ENCODE measurements at places on chromosomes 6 and 20.

- DNase-seq = peak; percentile 6
These were observed 477.7 kb downstream of the TFAP2A start for GRCh38 chr6:9937031-9937763.

DNA sequence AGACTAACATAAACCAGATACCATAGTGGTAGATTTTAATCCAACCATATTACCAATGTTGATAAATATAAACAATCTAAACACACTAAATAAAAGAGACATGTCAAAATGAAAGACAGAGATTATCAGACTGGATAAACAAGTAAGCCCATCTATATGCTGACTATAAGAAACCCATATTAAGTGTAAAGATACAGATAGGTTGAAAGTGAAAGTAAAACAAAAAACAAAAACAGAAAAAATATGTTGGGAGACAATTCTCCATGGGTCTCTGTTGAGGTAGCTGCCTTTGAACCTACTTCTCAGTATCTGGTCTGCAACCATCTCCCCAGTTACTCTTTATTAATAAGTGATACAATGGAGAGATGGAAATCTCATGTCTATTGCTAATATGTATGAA, 21.2 kb downstream of the REV3L start:
- no peak for DNase-seq

GRCh38 chr6:169936355-169936975, 185.0 kb downstream of the ERMARD start:
- DNase-seq = no peak

DNA sequence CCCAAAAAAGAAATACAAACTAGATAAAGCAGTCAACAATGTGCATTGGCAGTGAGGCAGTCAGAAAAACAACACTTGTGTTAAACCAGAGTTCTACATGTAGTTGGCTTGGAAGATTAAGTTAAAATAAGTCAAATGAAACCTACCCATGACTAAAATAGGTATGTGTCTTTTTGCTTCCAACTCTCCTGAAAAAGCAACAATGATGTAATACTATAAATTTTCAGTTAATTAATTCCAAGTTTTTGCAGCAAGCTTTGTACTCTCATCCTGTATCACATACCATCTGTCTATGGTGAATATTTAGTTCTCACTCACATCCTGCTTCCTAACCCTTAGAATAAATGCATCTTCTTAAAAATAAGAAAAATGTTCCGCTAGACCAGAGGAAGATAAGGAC, 261.5 kb downstream of the KIF16B start:
- DNase-seq = no peak

- no peak for DNase-seq
These were observed 207.5 kb downstream of the NKAIN2 start for GRCh38 chr6:124011180-124011579.

DNA sequence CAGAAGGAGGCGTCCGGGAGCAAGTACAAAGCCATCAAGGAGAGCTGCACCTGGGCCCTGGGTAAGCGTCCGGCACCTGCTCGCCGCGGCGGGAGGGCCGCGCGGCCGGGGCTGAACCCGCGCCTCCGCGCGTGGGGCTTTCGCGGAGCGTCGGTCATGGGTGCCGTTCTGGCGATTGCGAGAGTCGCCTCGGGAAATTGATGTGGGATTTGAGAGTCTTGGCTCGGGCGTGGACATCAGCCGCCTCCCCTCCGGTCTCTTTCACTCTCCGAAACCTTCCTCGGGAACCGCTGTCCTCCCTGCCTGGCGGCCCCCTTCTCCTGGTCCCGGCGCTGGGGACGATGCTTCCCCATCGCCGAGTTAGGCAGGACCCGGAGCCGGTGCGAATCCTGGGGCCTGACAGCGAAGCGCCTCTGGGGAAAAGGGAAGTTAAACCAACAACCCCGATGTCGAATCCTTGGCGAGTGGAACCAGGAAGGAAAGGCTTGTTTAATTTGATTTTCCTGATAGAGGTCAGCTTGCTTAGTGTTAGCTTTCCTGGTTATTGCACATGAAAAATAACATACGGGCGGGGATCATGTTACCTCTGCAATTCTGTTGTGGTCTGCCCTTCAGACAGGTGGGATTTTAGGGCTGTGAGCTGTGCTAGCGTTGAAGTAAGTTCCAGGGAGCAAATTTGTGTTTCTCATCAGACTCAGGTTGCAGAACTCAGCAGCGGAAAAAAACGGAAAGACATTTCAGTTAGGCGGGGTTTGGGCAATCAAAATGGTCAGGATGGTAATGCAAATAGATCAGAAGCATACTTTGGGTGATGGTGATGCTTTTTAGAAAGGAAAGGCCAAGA, 594 bp downstream of the ARFGEF3 start:
- DNase-seq = peak; percentile 18

DNA sequence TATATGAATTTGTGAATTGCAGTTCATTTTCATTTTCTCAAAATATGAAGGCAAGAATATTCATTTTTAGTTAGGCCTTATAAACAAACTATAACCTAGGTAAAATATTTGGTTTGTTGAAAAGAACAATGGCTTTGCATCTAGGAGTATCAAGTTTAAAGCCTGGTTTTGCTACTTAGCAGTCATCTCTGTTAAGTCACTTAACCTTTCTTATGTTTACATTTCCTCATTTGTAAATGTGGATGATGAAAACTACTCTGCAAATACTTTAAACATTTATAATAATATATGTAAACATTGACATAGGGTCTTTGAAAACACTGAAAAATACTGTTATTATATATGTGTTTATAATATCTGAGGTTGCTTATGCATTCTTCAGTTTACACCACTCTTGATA, 135.5 kb downstream of the CENPW start:
- DNase-seq = no peak

GRCh38 chr6:143490775-143491174, 20.7 kb downstream of the FUCA2 start:
- DNase-seq = no peak

DNA sequence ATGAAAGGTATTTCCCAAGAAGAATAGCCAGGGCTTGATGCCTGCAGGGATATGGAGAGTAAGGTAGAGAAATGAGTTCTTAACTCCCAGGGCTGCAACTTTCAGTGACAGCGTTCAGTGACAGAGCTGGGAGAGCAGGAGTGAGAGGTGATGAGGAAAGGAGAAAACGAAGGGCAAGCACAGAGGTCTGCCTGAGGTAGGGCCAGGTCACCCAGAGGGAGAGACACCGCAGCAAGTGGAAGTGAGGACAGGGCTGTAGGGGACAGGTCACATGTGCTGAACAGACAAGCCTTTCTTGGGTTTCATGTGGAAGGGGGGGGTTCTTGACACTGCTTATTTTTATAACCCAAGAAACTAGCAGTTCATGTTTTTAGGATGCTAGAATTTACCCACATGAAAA, 72.5 kb downstream of the PREP start:
- no peak for DNase-seq

DNA sequence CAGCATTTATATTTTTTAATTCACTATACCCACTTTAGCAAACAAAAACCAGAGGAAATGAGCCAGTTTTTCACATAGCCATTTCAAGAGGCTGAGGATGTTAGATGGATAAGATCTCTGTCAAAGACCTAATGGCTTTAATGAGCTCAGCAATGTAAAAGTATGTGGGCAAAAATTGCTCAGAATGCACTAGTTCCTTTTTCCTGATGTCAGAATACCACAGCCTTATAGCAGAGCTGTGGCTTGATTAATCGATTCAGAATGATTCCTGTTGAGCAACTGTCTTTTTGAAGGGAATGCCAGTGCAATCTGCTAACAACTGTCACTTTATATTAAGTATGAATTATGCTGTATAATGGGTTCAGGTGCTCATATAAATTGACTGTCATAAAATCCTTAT, 100.6 kb upstream of the HIVEP1 start:
- DNase-seq = no peak

DNA sequence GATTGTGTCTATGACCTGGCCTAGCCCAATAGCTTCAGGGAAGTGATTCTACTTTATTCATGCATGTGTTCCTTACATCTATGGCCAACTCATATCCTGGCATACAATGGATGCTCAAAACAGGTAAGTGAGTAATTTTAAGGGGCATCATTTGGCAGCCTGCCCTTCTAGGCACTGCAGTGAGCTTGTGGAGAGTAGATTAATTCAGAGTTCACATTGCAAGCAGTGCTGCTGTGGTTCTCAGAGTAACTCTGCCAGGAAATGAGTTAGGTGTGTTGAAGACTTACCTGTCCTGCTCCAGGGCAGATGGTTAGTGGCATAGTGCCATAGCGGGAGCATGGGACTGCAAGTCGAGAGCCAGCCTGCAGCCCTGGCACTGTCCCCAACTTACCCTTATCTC, 158.0 kb downstream of the SCP2D1 start:
- no peak for DNase-seq

GRCh38 chr6:28634411-28634760, 108.7 kb downstream of the GPX5 start:
- no peak for DNase-seq

GRCh38 chr6:133916650-133917151, 27.8 kb downstream of the TCF21 start:
- peak; percentile 96 for DNase-seq

GRCh38 chr6:25942561-25943147, 12.2 kb upstream of the SLC17A2 start:
- DNase-seq = peak; percentile 65

GRCh38 chr6:2353412-2354137, 108.2 kb upstream of the GMDS start:
- DNase-seq = peak; percentile 80

Data from lung (tissue), 17 donors.